ENCODE measurements at places on chromosomes 1 and 21. TPM values are rescaled to one million over a fixed set of nuclear protein-coding genes. Genes with fewer than 3 reads are reported as not detected.

DNA sequence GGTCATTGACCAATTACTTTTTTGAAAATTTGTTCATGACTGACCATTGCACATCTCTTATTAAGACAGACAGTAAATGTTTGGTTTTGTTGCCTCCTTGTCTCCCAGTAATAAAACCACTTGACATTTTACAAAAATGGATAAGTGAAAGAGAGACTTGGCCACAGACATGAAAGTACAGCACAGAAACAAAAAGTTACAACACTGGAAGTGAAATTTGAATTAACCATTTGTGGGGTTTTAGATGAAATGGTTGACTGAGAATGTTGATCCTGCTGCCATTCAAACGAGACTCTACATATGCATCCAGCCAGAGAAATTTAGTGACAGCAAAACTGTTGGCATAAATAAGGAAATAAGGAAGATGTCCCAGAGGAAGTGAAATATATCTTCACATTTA lies 79.3 kb upstream of the B3GALT2 start:
- DNase-seq: no peak

GRCh38 chr1:245168086-245168485 lies 13.3 kb downstream of the KIF26B start:
- peak; percentile 76 for DNase-seq

GRCh38 chr1:5381491-5381890 lies 610.7 kb downstream of the NPHP4 start:
- DNase-seq: no peak

DNA sequence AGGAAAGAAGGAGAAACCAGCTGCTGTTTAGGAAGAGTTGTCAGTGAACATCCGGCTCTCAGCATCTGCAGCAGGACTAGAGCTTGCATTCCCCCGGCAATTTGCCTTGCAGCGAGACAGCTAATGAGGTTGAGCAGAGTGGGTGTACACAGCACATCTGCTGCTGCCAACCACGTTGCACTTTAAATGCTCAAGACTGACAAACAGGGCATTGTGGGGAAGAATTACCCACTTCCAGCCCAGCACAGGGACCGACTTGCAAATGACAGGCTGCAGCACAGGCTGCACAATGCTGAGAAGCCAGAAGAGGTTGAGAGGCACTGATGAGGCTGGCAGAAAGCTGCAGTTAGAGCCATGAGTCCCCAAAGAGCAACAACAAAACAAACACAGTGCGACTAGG lies 47.5 kb upstream of the PLA2G2C start:
- DNase-seq: no peak

DNA sequence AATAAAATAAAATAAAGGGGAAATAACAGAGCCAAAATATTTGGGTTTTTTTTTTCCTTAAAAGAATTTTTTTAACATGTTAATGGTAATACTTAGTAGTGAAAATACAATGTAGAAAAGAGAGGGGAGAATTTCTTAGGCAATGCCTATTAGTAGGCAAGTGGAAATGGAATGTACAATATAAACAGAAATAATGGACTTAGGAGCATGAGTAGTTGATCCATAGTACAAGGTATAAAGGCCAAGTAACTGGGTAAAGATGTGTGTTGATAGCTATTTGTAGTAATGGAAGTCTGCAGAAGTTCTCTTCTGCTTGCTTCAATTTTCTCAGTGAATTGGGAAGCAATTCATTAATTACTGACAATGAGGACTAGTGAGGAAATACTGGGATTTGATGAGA lies 34.4 kb downstream of the TESK2 start:
- no peak for DNase-seq

DNA sequence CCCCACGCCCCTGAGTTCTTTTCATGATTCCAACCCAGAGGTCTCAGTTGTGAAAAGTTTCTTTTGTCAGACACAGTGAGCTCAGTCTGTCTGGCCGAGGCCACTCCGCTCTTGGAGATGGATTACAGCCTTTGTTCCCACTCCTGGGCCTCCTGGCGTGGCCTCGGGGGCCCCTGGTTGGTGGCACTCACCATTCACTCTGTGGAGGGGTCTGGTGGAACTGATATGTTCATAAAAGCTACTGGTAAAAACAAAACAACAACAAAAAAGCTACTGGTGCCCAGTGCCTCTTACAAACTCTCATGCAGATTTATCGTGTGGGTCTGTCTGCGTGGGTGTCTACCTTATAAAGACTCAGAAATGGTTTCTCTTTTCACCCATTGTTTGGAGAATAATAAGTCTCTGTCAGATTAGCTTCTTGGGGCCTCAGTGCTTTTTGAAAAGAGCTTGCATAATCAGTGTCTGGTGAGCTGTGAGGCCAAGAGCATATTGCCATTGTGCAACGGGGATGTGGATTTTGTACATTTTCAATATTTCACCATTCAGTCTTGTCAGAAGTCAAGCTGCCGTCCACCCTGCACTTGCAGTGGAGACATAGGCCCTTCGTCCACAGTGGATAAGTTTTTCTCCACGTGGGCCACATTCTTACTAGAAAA lies 86.7 kb downstream of the GALNT2 start:
- no peak for DNase-seq

The A3GALT2 gene
- total RNA-seq: not detected

The MEX3A gene
- 0.24 TPM for total RNA-seq

The DENND2C gene
- total RNA-seq: 2.6 TPM

Data from Right ventricle myocardium inferior (tissue), 1 donor.